Left renal cortex interstitium (tissue), 4 donors: ENCODE measurements at places on chromosomes 12 and 14.

DNA sequence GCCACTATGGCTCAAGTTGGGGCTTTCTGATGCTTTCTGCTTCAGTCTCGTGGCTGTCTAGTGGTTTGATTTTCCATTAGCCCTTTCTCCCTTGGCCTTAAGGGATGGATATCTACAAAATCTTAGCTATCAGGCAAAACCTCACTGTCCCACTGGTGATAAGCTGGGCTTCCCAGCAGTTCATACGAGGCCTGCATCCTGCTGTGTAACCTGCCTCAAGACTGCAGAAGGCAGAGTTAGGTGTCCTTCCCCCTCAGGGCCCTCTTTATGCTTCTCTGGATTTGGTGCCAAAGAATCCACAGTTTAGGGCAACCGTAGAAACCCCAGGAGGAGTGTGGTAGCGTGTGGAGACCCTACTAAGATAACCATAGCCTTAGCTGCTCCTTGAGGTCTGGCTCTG is 38.9 kb downstream of the ETV6 start:
- no peak for DNase-seq

DNA sequence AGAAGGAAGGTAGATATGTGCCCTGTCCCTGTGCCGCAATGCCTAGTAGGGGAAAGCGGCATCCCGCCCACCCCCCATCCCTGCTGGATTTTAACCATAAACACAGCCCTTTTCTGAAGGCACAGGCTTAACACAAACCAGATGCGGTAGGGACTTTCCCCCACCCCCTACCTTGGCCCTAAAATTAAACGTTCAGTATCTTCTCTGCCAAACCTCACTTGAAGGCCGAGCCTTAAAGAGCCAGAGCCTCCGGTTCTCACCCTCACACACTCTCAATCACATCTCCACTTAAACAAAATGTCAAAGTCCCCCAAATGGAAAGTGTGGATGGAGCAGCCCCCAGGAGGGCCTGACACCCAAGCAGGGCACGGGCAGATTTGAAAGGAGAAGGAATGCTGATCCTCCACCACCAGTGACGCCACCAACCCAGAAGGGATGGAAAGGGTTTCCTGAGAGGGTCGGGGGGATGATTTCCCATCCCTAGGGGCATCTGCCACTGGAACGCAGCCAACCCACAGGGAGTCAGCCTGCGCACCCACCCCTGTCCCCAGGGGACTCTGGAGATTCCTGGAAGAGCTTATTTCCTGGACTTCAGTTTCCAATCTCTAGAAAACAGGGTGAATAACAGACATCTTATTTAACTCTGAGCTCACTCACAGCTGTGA is 26.4 kb downstream of the ACTN1 start:
- DNase-seq: no peak

DNA sequence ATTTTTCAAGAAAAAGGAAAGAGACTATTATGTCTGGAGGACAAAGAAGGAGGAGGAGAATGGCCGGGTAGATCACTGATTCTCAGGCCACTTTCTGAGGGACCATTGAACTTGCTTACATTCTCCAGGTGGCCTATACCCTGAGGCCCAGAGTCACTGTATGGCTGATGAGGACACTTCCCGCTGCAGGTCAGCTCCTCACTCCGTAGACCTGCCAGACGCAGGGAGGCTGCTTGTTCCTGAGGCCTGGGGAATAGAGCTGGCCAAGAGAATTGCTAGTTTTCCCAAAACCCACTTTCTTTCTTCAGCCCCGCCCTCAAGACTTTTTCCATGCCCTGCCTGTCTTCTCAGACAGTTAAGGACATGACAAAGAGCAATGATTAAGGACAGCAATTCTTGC is 510.5 kb upstream of the TBX3 start:
- no peak for DNase-seq

DNA sequence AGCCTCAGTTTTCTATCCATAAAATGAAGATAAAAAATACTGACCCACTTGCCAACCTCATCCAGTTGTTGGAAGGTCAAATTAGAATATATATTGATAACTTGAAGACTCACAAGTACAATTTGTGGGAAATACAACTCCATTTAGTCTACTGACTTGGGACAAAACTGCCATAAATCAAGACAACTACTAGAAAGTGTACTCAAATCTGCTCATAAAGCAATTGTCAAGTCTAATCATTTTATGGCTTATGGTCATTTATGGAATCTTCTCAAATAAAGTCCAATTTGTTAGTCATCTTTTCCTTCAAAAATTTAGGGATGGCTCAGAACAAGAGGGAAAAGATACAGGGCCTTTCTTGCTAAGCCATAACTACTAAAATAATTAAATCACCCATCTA is 7.0 kb downstream of the BTG1 start:
- no peak for DNase-seq

GRCh38 chr12:3076730-3077571 is at the start of gene TSPAN9:
Gene TSPAN9 (plus strand): TSS chr12:3077379. CDS start chr12:3201194, 123,815 bp downstream.
- no peak for DNase-seq

GRCh38 chr12:91074851-91075250 is 17.0 kb upstream of the KERA start:
- no peak for DNase-seq

DNA sequence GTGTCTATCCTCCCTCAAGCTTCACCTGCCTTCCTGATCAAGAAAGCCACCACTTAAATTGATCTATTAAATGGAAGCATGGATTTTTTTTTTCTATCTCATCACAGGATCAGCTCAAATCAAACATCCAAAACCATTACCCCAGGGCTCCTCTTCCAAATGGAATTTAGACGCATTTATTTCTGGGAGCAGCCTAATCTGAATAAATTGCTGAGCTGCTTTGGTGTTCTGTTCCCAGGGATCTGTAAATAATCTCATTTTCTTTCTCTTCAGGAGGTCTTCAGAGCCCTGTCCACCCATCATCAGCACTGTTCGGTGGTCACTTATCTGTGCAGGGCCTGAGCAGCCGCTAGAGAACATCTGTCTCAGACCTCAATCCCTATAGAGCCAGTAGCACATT is 695.4 kb upstream of the TMEM132C start:
- DNase-seq: no peak

- no peak for DNase-seq
These were observed at the start of gene FOXN4 for GRCh38 chr12:109308534-109309380. Gene FOXN4 (minus strand): TSS chr12:109309284. CDS start chr12:109308321, 963 bp downstream.

GRCh38 chr12:32874975-32875374 is 21.6 kb downstream of the PKP2 start:
- DNase-seq: no peak

DNA sequence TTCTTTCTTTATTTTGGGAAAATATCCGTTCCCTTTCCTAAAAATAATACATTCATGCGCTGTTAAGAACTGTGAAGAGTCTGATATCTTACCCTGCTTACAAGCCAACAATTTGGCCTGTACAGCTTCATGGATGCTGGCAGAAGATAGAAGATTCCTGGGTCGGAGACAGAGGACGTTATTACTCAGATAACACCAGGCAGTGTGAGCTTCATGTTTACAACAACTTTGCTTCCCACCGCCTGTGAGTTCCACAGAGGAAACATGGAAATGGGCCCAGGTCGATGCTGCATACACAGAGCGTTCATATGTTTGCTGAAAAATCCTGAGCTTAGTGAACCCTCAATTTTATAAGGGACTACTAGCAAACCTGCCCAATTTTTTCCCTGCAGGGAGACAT is 705.6 kb upstream of the SEL1L start:
- DNase-seq: no peak

DNA sequence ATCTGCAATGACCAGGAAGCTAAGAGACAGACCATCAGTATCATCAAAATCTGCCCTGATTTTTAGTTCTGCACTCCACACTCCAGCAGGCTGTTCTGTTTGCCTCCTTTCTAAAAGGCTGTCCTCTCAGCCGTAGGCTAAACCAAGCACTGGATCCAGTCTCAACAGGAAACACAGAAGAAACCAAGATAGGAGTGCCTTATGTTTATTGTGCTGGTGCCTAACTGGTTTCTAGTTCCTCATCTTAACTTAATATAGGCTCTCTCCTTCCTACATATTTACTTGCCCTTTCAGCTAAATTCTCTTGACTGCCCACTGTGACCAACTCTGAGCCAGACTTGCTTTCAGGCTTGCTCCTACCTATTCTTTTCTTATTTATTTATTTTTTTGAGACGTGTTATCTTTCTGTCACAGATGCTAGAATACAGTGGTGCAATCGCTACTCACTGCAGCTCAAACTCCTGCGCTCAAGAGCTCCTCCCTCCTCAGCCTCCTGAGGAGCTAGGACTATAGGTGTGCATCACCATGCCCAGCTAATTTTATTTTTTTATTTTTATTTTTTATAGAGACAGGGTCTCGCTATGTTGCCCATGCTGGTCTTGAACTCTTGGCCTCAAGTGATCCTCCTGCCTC is 30.8 kb downstream of the GALNT4 start:
- DNase-seq: no peak

- no peak for DNase-seq
These were observed 49.9 kb upstream of the TMPO start for GRCh38 chr12:98465505-98465904.

- DNase-seq: no peak
These were observed 159.5 kb downstream of the PTPRO start for GRCh38 chr12:15481846-15482245.

DNA sequence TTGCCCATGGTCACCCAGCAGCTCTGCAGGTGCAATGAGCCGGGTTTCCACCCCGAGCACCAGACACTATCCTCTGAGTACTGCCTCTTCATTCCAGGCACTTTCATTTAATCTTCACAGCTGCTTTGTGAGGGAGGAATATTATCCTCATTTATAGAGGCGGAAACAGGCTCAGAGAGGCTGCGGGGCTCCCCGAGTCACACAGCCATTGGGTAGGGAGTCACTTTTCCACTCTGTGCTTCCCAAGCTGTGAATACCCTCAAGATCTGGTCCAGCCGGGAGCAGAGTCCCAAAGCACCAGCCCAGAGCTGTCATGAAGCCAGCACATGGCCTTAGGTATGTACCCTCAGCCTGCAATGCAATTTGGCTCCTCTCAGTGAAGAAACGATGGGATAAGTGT is 51.7 kb upstream of the RIN3 start:
- DNase-seq: no peak

GRCh38 chr12:32466986-32467711 is 67.8 kb downstream of the FGD4 start:
- DNase-seq: no peak

DNA sequence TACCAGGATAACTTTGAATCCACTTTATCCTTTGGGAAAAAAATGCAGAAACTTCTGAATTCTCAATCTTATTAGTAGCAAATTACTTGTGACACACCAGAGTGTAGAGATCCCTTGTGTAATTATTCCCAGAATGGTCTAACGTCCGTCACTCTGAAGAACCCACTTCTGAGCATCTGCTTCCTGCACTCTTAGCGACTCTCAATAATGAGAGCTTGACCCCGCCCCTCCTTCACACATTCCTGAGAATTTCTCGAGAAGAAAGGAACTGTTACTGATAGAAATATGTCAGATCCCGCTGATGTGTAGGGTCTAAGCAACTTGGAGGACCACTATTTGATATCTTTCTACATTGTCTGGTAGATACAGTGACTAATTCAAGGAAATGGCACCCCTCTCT is 218.3 kb upstream of the PDZRN4 start:
- DNase-seq: no peak

GRCh38 chr14:29235991-29236390 is 469.4 kb downstream of the FOXG1 start:
- no peak for DNase-seq

DNA sequence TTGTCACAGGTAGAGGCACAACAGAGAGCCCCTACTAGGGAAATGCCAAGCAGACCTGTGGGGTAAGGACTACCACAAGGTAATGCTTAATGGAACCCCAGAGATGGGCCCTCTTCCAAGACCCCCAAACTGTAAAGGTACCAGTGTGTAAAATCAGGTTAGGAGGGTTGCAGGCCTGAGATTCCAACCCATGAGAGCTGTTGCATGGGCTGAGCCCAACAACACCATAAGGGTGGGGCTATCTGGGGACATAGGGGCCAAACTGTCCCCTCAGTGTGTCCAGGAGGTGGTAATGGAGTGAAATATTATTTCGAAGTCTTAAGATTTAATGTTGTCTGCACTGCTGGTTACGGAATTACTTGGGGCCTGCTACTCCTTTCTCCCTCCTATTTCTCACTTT is 620.2 kb downstream of the ETNK1 start:
- no peak for DNase-seq

DNA sequence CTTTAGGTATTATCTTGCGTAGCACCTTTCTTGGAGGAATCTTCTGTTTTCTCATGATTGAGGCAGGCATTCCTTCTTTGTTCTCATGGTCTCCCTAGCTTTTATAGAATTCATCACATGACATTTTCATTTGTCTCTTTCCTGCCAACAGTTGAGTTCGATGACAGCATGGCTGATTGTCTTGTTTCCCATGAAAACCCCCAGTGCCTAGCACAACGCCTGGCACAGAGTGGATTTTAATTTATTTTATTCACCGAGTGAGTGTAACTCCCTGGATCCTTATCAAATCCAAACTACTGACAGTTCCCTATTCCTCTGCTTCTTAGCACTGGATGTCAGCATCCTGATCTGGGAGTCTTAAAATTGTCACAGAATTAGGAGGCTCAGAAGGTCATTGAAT is 182.6 kb downstream of the SUDS3 start:
- DNase-seq: no peak

DNA sequence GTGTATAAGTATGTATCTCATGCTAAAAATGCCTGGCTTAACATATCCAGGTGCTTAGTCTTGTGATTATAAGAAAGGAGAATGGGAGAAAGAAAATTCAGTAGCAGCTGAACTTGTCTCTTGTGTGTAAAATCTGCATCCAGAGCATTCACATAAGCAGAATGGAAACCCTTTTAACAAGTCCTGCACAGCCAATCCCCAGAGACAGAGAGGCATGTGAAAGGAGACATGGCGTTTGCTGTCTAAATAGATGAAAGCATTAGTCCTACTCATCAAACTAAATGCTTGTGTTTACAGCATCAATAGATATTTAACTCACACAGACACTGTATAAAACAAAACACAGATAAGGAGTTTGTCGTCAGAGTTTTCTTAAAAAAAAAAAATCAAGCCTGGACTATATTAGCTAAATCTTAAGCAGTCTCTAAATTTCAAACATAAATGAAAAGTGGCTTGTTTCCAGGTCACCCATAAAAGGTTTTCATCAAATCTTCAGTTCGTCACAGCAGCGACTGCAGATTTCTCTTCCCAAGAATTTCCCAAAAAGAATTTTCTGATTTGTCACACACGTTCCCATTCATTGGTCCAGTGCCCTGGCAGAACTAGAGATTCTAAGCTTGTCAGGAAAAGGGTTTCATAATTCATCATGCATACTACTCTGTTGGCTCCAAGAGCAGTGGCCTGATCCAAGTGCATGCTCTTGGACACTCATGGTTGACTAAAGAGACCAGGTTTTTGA is 249.2 kb downstream of the BTG1 start:
- no peak for DNase-seq

DNA sequence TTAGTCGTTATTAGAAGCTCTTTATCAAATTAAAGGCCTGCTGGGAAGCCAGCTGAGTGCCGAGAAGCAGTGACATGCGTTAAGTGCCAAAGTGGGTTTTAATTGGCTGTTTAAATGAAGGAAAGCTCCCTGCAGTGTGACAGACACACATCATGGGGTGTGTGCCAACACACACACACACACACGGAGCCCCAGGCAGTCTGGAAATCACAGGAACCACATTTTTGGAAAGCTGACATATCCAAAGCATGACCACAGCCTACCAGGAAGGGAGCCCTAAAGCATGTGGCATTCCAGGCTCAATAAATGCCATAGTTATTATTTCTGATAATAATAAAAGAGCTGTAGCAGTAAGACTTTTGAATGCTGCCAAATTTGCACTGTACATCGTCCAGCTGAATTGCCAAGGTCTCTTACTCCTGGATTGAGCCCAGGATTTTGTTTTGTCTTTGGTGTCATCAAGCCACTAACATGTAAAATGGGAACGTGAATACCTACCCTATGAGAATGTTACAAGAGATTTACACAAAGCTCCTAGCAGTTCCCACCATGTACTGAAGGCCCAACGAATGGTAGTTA is 135.1 kb downstream of the TMEM30B start:
- no peak for DNase-seq

- DNase-seq: no peak
These were observed 10.7 kb upstream of the TBC1D30 start for GRCh38 chr12:64813723-64814122.
